Stimulated activated CD4-positive, alpha-beta T cell treated with anti-CD3 and anti-CD28 coated beads, Interleukin-1b, Interleukin-23, amount 100 ng/mL, for 48 hours (primary cell): ENCODE measurements at places on chromosomes 12 and 14.

DNA sequence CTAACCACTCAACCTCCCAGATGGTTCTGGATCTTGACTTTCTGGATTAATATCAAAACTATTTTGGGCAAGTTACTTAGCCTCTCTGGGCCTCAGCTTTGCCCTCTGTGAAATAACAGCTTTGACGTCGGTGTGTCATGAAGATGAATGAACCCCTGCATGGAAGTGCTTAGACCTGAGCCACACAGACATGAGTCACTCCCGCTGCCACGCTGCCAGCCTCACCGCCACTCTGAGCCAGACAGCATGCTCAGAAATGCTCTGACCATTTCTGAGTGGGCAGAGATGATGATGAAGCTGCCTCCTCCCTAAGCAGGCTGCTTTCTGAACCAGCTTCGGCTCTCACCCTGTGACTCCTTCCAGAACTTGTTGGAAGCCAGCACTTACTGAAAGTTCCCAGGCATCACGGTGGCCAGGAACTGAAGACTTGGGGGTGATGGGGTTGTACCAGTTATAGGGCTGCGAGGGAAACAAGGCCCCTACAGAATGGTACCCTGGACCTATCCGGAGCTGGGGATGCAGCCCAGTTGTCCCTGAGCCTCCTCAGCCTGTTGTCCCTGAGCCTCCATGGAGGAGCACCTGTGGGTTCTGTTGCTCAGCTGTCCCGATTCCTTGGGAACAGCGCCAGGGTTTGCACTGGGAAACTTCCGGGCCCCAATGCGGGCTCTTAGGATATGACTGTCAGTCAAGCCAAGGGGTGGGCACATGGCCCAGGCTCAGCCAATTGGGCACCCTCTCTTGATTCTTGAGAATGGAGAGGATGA lies 2.0 kb upstream of the CCDC197 start:
- peak; percentile 88 for DNase-seq

GRCh38 chr12:51953864-51954263 lies 2.4 kb downstream of the ACVR1B start:
- no peak for DNase-seq

- DNase-seq, result no peak
Observed at GRCh38 chr12:111687255-111687654, 1.4 kb downstream of the ACAD10 start.

- DNase-seq, result no peak
Observed at GRCh38 chr14:100422556-100423316, 99.6 kb downstream of the SLC25A47 start.

- no peak for DNase-seq
Observed at GRCh38 chr12:10563966-10564365, 49.4 kb downstream of the MAGOHB start.

DNA sequence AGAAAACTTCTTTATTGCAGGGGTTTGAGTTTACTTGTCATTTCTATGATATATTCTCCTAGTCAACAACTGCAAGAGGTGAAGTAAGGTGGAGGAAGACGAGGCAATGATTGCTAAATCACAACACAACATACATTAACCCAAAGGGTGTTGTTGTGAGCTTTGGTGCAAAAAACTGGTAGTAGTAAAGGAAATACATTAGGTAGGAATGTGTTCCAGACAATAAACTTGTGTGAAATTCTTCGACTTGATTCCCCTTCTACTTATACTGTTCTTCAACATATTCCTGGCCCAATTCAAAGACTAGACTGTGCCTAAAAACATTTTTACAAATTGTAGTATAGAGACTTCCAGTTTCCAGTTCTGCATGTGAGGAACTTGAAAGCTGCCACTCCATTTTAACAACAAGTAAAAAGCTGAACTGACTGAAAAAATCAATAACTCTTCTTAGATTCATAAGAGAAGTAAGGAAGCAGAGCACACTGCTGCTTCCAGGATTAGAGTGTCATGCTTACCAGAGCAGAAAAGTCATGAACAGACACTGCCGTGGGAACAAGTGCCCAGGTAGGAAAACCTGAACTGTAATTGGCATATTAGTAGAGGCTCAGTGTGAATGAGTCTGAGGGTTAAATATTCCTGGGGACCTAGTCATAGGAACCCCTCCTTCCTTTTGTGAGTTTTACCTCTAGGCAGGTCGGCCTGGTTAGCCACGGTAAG lies 22.2 kb downstream of the COX8C start:
- no peak for DNase-seq

GRCh38 chr12:108696111-108696995 lies 35.0 kb downstream of the CORO1C start:
- peak; percentile 61 for DNase-seq

GRCh38 chr14:24311837-24312615 lies 724 bp downstream of the LTB4R start:
- DNase-seq, result no peak

DNA sequence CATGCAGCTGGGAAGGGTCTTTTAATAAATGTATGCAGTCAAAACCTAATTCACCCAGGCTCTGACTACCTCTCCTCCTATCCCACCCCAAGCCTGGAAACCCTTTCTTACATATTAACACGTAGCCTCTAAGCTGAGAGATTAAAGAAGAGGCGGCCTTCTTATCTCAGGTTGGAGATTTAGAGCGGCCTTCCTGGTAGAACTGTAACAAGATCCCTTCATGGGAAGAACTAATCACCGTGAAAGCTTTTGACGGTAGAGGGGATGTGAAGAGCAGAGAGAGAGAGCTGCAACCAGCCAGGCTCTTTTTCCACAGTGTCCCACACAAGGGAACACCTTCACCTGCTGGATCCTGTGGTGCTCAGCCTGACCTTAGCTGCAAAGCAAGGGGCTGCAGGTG lies 367.4 kb downstream of the MED13L start:
- no peak for DNase-seq

DNA sequence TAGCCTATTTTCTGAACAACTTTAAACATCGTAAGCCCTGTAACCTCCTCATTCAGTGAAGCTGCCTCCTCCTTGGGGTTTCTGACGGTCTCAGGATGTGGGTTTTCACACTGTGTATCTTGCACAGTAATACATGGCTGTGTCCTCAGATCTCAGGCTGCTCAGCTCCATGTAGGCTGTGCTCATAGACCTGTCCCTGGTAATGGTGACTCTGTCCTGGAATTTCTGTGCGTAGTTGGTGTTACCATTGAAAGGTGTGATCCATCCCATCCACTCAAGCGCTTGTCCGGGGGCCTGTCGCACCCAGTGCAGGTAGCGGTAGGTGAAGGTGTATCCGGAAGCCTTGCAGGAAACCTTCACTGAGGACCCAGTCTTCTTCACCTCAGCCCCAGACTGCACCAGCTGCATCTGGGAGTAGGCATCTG lies 980.5 kb downstream of the TMEM121 start:
- peak; percentile 64 for DNase-seq

GRCh38 chr12:40105265-40105514 lies 691 bp downstream of the SLC2A13 start:
- peak; percentile 6 for DNase-seq

DNA sequence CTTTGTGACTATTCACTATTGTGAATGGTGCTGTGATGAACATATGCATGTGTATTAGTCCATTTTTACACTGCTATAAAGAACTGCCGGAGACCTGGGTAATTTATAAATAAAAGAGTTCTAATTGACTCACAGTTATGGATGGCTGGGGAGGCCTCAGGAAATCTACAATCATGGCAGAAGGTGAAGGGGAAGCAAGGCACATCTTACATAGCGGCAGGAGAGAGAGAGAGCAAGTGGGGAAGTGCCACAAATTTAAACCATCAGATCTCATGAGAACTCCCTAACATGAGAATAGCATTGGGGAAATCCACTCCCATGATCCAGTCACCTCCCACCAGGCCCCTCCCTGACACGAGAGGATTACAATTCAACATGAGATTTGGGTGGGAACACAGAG lies 90.8 kb downstream of the ATP23 start:
- no peak for DNase-seq

DNA sequence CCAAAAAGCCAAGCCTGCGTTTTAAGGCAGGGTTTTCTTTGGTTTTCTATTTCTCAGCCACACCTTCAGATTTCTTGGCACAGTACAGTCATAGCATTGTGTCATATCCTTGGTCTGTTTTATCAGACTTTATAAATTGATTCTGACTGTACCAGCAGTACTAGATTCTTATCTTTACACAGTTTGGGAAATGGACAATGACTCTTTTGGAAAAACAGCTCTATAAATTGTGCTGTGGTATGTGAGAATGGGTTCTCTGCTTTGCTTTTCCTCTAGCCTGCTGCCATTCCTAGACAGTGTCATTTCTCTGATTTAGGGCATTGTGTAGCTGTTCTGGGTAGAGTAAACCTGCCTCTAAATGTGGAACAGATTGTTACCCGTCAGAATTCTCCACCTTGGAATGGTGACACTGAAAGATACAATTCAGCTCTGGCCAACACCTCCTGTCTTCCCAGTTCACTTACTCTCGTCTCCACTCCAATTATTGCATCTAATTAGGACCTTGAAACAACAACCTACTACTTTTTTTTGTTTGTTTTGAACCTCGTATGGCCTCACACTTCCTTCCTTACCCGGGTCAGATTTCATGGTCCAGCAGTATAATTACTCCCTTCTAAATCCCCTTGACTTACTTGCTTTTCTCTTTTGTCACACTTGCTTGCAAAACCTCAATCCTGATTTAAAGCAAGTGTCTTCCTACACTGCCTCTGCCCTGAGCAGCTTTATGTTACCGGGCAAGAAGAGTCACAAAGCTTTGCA lies 226.3 kb downstream of the ERC1 start:
- DNase-seq, result no peak

- no peak for DNase-seq
Observed at GRCh38 chr14:95033682-95034632, 123.4 kb downstream of the DICER1 start.

GRCh38 chr14:97747316-97747715 lies 950.1 kb downstream of the VRK1 start:
- no peak for DNase-seq

- DNase-seq, result peak; percentile 69
Observed at GRCh38 chr12:49188201-49188915, 522 bp downstream of the TUBA1A start.

GRCh38 chr14:99235582-99236320 lies 36.2 kb downstream of the BCL11B start:
- no peak for DNase-seq

DNA sequence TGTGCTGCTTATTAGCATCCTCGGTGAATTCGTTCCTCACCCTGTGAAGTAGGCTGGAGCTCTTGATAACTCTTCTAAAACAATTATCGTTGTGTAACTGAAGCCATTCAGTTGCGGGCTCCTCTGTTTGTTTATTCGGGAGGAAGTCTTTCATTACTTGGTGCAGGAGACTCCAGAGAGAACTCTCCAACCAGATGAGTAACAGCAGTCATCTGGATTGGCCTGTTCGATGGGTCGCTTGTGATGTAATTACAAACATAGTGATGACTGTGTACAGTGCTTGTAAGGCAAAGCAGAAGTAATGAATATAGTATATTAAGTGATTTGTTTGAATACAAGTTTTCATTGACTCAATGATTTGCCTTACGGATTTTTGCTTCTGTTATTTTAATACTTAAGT lies 10.9 kb downstream of the ATP6V0A2 start:
- no peak for DNase-seq

GRCh38 chr14:96424109-96424989 lies 32.4 kb downstream of the AK7 start:
- DNase-seq, result peak; percentile 8

- no peak for DNase-seq
Observed at GRCh38 chr12:25404955-25405354, 148.1 kb downstream of the LMNTD1 start.
